ENCODE measurements at places on chromosomes 5 and 9.

GRCh38 chr9:107389617-107390071, 99.9 kb downstream of the KLF4 start:
- DNase-seq: no peak

DNA sequence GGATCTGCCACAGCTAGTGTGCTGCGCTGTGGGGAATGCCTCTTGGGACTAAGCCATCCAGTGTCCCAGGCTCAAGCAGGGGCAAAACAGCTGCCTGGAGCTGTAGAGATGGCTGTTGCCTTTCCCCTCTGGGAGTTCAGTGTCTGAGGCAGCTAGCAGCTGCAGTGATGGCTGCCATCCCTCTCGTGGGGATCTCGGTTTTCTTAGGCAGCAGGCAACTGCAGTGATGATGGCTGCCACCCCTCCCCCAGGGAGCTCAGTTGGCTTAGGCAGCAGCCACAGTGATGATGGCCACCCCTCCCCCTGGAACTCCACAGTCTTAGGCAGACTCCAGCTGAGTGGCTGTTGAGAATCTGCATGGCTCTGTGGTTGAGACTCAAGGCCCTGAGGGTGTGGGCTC, 1389.2 kb upstream of the NUDT12 start:
- DNase-seq: no peak

GRCh38 chr5:142322747-142323479, 1.9 kb downstream of the SPRY4 start:
- DNase-seq: no peak

DNA sequence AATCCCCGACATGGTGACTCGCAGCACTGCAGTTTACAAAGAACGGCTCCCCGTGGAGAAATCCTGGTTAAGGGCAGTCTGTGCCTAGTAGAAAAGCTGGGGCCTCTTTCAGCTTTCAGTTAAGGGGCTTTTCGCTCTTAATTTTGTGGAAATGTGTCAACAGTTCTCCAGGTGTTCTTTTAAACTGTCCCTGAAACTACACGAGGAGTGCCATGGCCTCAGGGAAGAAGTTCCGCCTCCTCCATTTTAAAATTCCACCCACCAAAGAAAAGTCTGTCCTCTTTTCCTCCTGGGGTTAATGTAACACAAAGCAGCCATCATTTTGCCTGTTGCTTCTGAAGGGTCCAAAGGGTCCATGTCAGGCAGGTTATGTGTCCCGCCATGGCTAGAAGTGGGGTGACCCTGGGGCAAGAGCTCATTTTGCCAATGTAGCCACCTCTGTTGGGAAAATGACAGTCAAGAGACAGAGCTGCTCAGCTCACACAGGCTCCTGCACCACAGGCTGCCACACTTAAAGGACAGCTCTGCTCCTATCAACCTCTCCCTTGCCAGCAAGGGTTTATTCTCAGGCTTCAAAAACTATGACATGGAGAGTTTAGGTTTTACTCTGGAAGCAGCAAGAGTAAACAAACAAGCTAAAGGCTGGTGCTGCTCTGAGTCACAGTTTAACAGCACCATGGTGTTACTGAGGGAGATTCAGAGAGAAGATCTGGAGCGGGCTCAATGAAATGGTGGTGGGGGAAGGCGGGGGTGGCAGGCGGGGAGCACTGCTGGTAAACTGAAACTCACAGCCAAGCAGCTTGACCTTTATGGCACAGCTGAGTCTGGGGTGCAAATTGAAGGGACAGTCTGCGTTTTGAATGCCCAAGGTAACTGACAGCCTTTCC, 3.2 kb downstream of the WHRN start:
- DNase-seq: no peak

DNA sequence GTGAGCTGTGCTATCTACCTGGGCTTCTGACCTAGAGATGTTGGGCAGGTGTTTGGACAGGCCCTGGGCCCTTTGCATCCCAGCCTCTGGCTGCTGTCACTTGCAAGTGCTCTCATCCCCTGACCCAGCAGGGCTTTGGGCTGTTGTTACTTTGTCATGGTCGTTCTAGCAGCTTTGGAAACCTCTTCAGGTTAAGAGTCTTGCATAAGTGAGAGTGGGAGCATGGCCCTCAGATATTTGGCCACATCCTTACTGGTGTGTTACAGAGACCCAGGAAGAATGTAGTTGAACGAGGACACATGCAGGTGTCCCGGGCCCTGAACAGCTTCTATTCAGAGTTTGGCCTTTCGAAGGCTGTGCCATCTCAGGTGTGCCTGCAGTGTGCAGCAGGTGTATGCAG, 4.5 kb downstream of the TENT4A start:
- DNase-seq: no peak

DNA sequence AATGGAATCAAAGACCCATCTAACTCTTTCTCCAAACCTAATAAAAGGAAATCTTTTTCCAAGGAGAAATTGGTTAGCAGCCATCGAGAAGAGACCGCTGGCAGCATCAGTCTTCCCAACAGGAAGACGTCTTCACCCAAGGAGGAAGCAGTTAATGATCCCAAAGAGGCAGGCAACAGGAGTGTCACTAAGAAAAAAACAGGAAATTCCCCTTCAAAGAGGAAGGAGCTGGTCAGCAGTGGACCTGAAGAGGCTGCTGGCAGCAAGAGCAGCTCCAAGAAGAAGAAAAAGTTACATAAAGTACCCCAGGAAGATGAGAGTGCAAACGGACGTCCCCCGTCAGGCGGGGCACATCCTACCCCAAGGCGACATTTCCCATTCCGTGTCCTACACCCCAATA, 143.7 kb downstream of the ELAVL2 start:
- no peak for DNase-seq

GRCh38 chr5:34835664-34836063, 3.3 kb upstream of the TTC23L start:
- DNase-seq: no peak

- DNase-seq: no peak
Measured at GRCh38 chr5:54672871-54673270, 155.3 kb downstream of the SNX18 start.

DNA sequence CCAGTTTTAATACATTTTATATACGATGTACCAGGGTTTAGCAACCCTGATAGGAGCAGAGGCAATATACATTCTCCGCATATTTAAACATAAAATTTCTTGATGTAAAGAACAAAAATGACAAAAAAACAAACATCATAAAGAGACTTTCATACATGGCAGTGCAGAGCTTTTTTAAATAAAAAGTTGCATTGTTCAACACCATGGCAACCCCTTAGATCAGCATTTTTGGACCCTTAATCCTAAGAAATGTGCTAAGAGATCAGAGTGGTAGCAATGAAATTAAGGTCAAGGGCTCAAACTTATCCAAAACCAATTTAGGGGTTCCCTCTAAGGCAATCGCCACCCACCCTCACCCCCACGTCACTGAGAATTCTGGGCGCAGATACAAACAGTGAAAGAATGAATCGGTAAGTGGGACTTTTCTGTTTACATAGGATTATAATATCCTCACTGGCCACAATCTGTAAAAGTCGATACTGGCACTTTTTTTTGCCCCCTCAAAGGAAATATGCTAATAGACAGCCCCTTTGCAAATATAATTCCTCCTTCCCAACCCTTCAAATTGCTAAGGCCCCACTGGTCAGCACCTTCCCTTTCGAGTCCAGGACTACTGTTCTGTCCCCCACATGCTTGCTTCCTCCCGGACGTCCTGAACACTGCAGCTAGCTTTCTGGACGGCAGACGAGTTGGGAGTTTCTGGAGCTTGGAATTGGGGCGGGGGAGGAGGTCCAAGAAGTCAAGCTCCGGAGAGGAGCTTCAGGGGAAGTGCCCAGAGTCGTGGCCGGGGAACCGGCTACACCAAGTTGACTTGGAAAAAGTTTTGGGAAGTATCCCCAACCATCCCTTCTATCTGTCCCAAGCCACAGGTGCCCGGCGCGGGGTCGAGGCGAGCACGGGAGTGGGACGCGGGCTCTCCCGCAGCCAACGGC, 2.2 kb downstream of the GAS1 start:
- DNase-seq: no peak

DNA sequence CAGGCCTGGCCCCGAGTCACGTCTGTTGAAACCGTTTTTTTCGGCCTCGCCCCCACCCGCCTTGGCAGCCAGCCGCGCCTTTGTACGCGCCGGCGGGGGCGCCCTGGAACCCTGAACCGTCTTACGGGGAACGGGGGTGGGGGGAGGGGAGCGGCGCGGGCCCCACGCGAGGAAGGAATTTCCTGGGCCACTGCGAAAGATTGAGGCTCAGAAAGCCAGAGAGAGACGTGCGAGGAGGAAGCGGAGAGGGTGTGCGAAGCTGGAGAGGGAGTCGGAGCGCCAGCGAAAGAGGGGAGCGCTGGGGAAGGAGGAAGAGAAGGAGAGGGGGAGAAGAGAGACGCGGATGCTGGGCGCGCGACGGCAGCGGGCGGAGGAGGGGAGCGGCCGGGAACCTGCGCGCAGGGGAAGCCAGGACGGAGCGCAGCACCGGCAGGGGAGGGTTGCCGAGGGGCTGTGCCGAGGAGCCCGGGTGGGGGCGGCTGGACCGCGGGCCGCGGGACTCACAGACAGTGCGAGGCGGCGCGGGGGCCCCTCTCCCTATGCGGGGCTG, 4.6 kb upstream of the PRDM12 start:
- DNase-seq: no peak

DNA sequence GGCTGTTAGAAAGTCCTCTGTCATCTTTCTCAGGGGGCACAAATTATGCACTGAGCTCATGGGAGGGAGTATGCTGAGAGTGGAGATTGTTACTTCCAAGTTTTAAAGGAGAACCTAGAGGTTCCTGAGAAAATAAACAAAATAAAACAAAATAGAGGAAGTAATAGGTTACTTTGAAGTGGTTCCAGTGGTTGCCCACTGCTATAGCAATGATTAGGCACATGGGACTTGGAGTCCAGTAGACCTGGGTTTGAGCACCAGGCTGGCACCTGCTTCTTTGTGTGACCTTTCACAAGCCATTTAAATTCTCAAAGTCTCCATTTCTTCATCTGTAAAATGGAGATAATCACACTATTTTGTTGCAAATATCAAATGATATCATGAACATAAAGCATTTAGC, 13.8 kb upstream of the CDC23 start:
- no peak for DNase-seq

- DNase-seq: no peak
Measured at GRCh38 chr5:33641744-33642505, 201.2 kb downstream of the TARS1 start.

GRCh38 chr5:133892306-133892705, 76.1 kb downstream of the C5orf15 start:
- no peak for DNase-seq

DNA sequence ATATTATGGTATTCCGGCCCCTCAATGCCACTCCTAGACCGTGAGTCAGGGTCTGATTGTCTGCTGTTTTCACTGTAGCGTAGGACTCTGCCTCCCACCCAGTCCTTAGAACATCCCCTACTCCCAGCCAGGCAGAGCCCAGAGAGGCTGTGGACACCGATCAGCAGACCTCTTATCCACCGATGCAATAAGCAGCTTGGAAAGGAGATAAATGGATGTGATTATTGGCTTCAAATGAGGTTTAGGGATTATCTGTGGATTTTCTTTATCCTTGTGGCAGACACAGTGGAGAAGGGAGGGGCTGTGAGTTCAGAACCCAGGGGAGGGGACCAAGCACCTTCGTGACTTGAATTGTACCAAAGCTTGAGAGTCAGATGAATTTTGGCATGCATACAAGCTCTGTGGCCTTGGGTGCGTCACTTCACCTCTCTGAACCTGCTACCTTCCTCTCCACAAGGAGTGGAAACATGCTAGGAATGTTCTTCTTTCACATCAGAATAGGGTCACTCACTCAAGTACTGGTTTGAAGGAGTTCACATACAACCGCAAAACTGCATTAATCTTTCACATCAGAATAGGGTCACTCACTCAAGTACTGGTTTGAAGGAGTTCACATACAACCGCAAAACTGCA, 83.1 kb upstream of the CPLX2 start:
- no peak for DNase-seq

- no peak for DNase-seq
Measured at GRCh38 chr5:180591311-180591887, at the start of gene SCGB3A1. Gene SCGB3A1, minus strand, starts transcription at chr5:180591499. Its CDS starts 37 bp downstream, at chr5:180591462.

- DNase-seq: peak; percentile 32
Measured at GRCh38 chr9:5442400-5443011, 4.8 kb upstream of the PLGRKT start.

- DNase-seq: no peak
Measured at GRCh38 chr9:110309681-110310080, 28.0 kb downstream of the TXNDC8 start.

- no peak for DNase-seq
Measured at GRCh38 chr9:116276651-116277121, 123.1 kb downstream of the PAPPA start.

DNA sequence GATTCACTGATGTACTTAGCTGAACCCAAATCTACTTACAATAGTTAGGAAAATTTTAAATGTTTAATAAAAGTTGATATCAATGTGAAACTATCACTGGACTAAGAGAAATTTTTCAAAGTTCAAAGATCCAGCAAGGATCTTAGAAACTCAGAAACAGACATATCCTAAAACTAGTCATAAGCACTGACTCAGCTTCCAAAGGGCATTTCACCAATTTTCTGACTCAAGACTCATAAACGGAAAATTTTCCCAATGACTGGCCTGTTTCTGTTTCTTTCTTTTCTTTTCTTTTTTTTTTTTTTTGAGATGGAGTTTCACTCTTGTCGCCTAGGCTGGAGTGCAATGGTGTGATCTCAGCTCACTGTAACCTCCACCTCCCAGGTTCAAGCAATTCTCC, 66.6 kb downstream of the CDC14B start:
- DNase-seq: no peak

DNA sequence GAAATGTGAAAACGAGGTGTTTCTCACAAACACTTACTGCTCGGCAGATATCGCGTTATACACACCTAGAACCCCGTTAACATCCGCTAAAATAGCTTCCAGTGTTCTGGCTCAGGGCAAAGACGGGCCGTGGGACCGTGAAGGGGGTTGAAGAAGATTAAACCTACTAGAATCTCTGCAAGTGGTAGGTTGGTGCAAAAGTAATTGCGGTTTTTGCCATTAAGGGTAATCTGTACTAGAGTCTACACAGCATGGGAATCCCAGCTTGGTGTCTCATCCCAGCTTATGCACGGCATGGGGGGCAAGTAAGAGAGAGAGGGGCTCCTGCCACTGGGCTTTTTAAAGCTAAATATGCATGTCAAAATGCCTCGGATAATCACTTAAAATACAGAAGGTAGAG, 43.9 kb downstream of the HRH2 start:
- DNase-seq: no peak

DNA sequence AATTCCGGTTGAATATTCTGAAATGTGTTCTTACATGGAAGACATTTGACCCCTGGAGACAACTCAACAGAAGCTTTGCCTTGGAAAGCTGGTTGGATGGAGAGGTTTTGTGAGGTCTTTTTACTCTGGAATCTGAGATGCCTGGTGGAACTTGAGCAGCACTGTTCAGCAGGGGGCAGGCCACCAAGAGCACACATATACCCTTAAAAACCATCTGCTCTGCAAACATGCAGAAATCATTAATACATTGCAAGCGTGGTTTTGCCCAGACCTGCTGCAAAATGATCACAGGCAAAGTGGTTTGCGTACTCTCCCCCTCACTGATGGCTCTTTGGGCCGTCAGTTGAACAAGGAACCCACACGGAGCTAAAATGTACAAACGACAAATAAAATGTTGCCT, 32.8 kb upstream of the DAP start:
- DNase-seq: no peak
